Stimulated activated CD4-positive, alpha-beta T cell treated with anti-CD3 and anti-CD28 coated beads, TNF-alpha, amount 100 ng/mL, for 24 hours (primary cell): ENCODE measurements at places on chromosomes 3 and 15.

DNA sequence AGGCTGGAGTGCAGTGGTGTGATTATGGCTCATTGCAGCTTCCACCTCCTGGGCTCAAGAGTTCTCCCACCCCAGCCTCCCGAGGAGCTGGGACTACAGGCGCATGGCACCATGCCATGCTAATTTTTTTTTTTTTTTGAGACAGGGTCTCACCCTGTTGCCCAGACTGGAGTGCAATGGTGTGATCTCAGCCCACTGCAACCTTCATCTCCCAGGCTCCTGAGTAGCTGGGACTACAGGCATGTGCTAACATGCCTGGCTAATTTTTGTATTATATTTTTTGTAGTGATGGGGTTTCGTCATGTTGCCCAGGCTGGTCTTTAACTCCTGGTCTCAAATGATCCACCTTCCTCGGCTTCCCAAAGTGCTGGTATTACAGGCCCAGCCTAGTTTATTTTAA, 4.0 kb downstream of the TEX9 start:
- no peak for DNase-seq

GRCh38 chr3:101996832-101997231, 147.5 kb downstream of the NFKBIZ start:
- DNase-seq: no peak

- no peak for DNase-seq
Measured at GRCh38 chr15:33071451-33071850, 123.1 kb downstream of the FMN1 start.

- DNase-seq: no peak
Measured at GRCh38 chr3:47503033-47503432, 10.5 kb downstream of the ELP6 start.

DNA sequence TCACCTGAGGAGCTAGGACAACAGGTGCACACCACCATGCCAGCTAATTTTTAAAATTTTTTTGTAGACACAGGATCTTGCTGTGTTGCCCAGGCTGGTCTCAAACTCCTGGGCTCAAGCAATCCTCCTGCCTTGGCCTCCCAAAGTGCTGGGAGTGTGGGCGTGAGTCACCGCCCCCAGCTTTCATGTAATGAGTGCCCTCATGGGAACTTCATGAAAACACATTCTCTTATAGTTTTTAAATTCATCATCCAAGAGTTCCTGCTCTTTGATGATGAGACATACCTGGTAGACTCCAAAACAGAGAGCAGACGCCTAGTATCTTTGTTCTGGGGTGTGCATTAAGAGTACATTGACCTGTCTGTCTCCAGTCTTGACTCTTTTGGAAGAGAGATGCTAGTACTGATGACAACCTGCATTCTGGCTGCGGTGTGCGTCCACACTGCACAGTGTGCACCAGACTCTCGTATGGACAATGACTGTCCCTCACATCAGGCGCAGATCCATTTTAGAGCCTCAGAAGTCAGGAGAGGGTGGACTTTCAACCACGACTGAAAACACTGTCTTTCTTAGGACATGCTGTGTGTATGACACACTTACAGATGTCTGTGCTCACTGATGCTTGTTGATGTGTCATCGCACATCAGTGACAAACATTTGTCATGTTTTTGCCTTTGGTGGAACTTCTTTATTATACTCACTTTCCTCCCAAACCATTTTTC, 2.0 kb downstream of the NRROS start:
- no peak for DNase-seq

DNA sequence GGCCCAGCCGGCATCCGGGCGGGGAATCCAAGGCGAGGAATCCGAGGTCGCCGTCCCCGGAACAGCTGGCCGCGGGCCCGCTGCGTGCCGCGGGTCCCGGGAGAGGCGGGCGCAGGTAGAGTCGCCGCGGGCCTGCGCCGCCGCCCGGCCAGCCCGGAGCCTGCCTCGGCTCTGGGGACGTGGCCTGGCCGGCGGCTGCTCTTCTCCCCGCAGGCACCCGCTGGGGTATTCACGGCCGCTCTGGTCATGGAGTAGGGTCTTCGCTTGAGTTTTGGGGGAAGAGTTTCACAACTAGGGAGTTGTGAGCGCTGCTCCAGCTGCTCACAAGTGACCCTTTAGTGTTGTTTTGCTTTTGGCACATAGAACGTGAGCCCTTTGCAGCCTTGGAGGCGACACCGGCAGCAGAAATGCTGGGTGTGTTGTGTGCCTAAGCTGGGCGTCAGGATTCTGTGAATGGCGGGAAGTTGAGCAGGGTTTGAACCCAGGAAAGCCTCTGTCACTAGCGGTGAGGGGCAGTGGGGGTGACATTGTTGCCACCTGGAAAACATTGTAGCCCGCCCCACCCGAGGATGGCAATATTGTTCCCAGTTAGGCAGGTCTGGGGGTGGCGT, 4.0 kb downstream of the TRIM71 start:
- no peak for DNase-seq
